D721Med (cell line): ENCODE measurements at places on chromosomes 2 and 18.
A peak's percentile ranks its signal among the peaks of the same experiment; 100 is the strongest.

DNA sequence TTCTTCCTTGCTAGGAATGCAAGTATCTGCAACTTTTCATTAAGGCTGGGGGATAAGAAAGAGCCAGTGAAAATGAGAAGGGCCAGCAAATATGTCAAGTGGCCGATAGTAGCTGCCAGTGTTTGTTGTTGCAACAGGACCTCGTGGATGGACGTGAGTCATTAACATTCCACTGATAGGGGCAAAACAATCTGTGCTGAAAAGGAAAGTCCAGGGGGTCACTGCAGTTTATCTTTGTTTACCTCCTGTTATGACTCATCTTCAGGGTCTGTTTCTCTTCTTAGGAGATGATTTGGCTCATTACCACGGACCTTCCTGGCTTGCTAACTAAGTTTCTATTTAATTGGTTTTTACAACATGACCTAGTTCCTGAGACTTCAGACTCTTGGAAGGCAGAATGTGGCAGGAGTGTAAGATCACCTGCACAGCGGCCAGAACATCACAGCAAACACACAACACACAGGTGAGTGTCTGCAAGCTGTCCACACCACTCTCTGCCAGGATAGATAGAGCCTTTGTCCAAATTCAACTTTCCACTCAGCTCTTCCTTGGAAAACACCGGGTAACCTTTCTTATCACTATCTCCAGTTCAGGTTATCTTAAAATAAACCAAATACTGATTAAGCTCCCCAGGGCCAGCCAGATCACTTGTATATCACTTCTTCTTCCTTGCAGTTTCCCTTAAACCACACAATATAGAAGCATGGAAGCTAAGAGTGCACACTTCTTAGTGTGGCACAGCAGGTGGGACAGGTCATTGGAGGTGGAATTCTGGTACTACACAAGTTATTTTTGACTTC is 157.5 kb upstream of the LMAN1 start:
- no peak for DNase-seq

DNA sequence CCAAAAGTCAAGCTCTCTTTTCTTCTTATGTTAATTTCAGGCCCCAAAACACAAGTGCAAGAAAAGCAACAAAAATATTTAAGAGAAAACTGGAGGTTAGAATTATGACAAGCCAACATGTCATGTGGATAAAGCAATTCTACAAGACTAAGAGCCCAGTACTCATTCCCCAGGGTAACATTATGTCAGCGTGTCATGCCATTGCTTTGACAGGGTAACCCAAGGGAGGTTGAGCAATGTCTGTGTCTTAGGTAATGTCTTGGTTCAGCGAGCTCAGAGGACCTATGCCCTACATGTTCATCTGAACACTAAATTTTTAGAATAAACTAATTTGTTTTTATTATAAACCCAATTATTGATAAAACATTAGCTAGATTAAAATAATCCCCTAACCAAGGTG is 173.2 kb upstream of the ZNF804A start:
- no peak for DNase-seq

DNA sequence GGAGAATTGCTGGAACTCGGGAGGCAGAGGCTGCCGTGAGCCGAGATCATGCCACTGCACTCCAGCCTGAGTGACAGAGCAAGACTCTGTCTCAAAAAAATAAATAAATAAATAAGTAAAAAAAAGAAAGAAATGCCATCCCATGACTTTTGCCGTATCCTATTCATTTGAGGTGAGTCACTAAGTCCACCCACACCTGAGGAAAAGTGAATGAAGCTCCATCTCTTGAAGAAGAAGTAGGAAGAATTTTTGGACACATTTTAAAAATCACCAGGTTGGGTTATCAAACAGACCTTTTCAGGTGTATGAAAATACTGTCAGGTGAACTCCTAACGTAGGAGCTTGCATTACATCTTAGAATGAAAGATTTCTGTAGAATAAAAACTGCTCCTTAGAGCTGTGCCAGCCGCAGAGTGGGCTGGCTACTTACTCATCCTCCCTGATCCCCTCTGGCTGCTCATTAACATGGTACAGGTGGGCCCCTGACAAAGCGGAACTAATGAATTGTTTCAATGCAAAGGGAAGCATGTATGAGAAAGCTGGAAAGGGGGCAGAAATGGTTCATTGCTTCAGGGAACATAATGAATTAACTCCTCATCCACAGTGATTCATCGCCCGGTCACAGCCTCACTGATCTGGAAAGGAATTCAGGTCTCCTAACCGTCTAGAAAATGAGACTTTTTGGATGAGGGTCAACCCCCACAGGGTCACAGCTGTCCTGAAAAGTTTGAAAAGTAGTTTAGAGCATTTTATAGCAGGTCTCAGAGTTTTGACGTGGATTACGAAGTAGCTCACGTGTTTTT is 191.4 kb downstream of the SPP2 start:
- DNase-seq = no peak

- DNase-seq = peak; percentile 76
These were observed 10.0 kb downstream of the RNF144A start for GRCh38 chr2:6927186-6927585.
